Stimulated activated CD8-positive, alpha-beta memory T cell treated with anti-CD3 and anti-CD28 coated beads, Interleukin-7, amount 100 ng/mL, for 48 hours (primary cell): ENCODE measurements at places on chromosomes 3 and 15.
A peak's percentile ranks its signal among the peaks of the same experiment; 100 is the strongest.

- DNase-seq = no peak
Measured at GRCh38 chr3:46442576-46443530, 21.9 kb downstream of the LTF start.

- no peak for DNase-seq
Measured at GRCh38 chr3:9292516-9292915, 43.1 kb upstream of the SRGAP3 start.

GRCh38 chr3:12807601-12808359, 11.3 kb downstream of the CAND2 start:
- no peak for DNase-seq

- DNase-seq = no peak
Measured at GRCh38 chr15:71011503-71012155, 103.6 kb upstream of the THSD4 start.

DNA sequence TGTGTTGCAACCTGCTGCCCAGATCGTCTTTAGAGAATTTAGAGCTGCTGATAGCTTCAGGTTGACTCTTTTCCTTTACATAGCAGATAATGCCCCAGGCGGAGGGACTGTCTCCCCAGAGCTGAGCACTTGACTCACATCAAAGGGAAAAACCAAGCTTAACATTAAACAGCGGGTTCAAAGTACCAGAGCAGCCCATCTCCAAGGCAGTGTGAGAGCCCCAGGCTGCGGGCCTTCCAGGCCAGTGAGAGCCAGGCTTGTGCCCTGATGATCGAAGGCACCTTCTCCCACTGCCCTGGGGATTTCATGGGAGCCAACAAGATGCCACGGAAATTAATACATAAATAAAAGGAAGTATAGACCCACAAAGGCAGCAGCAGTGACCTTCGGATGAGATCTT, 275.6 kb downstream of the XXYLT1 start:
- DNase-seq = no peak

GRCh38 chr3:11698326-11699082, 54.8 kb upstream of the VGLL4 start:
- DNase-seq = no peak

DNA sequence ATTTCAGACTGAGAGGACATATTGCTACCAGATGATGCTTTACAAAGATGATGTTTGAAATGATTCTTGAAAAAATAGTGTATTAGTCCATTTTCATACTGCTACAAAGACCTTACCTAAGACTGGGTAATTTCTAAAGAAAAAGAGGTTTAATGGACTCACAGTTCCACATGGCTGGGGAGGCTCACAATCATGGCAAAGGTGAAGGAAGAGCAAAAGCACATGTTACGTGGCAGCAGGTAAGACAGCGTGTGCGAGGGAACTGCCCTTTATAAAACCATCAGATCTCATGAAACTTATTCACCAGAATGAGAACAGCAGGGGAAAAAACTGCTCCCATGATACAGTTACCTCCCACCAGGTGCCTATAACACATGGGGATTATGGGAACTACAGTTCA, 658.4 kb upstream of the CFAP20DC start:
- no peak for DNase-seq

GRCh38 chr3:63961891-63962290, 49.7 kb upstream of the SCAANT1 start:
- no peak for DNase-seq

GRCh38 chr3:140499114-140499757, 178.6 kb upstream of the TRIM42 start:
- no peak for DNase-seq

DNA sequence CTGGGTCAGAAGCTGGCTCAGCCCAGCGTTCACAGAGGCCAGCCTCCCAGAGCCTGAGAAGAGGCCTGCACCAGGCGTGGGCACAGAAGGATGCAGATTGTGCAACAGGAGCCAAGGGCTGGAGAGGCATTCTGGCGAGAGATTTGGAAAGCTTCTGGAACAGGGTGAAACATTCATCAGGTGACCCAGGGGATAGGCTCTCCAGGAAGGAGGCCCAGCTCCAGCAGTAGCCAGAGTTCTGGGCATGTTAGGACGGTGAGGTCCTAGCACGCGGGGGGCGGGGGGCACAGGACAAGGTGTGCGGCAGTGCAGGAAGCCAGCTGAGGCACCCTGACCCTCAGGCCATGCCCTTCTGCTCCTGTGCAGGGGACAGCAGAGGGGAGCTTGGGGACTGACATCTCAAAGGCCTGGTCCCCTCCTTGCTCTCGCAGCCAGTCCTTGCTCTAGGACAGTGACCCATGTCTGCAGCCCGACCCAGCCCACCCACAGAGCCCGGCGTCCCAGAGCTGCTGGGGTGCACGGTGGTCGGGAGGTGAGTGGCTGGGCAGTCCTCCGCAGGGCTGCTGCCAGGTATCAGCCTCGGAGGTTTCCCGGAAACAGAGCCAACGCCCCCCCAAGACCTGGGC, 111.7 kb upstream of the KLF13 start:
- no peak for DNase-seq

GRCh38 chr3:129514110-129514509, 14.3 kb upstream of the RHO start:
- DNase-seq = no peak

GRCh38 chr3:45188719-45189659, 37.1 kb downstream of the TMEM158 start:
- no peak for DNase-seq

DNA sequence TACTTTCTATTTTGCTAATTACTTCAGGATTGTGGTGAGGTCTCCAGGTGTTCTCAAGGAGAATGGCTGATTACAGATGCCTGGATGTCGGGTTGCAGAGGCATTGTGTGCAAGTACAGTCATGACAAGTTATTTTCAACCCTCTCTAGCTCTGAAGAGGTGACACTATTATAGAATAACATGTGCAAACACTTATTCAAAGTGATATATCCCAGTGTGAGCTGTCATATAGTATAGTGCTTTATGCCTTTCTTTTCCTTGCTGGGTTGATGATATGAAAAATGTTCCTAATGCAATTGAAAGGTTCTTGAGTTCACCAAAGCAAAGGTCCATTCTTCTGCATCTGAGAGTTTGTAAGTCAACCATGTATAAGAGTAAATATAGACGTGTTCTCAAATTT, 167.2 kb downstream of the SPATA16 start:
- DNase-seq = no peak

DNA sequence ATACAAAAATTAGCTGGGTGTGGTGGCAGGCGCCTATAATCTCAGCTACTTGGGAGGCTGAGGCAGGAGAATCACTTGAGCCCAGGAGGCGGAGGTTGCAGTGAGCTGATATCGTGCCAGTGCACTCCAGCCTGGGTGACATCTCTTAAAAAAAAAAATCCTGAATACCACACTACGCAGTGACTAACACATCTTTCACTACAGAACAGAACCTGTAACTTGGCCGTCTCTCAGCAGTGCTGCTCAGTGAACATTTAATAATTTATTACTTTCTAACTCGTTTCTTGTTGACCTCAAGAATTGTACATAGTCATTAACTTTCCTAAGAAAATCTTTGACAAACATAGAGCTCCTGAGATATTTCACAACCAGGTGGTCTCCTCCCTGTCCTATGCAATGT, 3.8 kb downstream of the GREM1 start:
- no peak for DNase-seq

DNA sequence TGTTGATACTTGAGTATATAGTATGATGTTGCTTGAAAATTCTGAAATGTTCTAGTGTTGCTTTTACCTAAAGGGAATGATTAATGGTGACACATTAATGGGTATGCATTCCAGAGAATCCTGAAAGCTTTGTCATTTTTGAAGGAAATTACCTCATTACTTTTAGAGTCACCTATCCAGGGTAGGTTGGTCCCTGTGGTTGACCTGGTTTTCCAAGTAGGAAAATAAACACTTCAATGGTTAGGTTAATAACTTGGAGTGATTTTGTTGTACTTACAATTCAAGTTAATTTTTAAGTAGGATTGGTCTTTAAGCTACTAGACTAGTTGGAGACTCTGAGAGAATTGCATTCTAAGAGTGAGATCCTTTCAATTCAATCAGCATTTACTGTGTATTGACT, 31.0 kb downstream of the MITF start:
- DNase-seq = no peak

DNA sequence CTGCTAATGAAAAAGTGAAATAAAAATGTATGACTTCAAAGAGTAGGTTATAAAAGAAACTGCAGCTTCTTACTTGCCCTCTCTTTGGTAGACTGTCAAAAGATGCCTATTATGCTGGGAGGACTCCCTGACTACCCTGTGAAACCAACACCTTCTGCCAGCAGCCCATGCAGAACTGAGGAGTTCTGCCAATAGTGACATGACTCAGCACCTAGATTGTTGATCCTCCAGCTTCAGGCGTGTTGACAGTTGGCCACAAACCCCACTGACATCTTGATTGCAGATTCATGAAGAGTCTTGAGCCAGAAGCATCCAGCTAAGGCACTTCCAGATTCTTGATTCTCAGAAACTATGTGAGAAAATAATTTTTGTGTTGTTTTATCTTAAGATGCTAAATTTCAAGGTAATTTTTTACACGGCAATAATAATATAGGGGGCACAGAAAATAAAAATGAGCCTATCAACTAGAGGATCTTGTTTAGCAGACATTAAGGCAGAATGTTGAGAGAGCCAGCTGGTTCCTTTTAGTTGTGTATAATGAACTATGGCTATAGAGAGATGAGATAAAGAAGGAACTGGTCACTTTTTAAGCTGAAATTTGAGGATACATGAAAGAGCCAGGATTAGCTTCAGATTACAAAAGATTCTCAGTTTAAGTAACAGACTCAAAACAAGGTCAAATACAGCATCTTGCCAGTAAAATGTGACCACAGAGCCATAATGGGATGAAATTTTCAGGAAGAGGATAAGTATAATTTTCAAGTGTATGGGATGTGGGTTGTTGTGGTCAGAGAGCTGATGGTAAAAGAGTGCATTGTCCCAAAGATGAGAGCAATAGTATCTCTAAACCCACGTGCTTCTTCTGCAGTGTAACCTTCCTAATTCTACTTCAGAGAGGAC, 588.7 kb upstream of the CBLB start:
- peak; percentile 5 for DNase-seq

DNA sequence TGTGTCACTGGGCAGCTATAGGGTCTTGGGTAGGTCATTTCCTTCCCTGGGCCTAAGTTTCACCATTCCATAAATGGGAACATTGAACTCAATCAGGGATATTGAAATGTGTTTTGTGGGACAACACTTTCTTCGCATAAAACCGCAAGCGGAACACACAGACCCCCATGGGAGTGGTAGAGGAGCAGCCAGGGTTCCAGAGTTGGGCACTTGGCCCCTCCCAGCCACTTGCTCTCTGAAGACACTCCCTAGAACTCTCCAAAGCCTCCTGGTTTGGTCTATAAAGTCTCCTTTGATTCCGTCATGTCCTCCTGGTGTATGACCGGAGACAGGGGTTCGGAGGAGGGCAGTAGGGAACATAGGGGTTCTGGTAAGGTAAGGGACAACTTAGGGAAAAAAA, 271.7 kb downstream of the UACA start:
- no peak for DNase-seq

DNA sequence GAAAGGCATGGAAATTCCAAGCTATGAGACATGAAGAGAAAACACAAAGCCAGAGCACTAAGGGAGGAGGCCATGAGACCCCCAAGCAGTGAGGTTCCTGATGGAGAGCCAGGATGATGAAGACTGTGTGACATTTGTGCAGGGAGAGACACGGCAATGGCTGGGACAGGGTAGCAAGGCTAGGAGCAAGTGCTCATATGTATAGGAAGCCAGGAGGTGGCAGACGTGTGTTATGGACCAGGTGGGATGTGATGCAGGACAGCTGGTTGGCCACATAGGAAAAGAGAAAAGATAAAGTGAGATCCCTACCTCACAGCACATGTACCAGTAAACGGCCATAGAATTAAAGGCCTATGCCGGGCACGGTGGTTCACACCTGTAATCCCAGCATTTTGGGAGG, 112.7 kb downstream of the APBA2 start:
- no peak for DNase-seq

DNA sequence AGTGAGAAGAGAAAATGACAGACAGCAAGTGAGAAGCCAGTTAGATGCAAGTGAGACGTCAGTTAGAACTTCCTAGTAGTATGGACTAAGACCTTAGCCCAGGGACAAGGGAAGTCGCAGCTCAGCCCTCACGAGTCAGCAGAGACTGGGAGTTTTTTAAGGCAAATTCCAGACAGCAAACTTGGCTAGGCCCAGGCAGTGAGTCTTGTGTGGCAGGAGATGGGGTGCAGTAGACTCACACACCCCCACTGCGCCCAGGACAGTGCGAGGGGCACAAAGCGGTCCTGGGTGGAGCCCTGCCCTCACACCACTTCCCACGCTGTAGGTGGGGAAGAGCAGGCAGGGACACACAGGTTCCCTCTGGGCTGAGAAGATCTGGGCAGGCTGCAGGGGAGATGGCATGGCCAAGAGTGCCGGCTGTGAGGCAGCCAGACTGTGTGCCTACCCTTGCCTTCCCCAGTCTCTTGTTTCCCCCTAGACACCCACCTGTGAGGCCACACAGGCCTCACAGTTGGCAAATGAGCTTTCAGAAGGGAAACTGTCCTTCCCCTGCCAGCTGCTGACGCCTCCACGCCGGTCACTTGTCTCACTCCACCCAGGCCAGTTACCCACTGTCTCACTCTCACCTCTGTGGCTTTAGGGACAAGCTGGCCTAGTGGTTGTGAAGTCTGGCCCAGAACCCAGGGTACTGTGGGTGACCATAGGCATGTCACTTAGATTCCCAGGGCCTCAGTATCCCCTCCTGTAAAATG, 13.7 kb upstream of the PRKCD start:
- DNase-seq = no peak

- no peak for DNase-seq
Measured at GRCh38 chr3:164458986-164459385, 619.3 kb downstream of the SI start.

GRCh38 chr15:93553167-93553935, 464.3 kb upstream of the RGMA start:
- DNase-seq = no peak

GRCh38 chr3:150371741-150372254, 36.3 kb upstream of the TSC22D2 start:
- DNase-seq = no peak

DNA sequence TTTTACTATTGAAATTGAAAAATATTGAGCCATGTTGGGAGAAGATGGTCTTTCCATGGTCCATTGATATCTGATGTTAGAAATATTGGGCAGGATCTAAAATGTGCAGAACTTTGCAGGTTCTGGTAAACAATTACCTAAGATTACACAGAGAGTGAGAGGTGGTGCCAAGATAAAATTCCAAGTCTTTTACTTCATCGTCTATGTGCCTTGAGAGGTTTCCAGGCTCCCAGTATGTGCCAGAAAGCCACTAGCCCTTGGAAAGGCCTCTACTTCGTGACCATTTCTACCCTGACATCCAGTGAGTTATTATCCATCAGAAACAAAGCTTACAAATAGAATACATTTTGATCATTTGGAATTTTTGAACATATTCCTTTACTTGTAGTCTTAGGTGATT, 27.6 kb downstream of the CD200 start:
- DNase-seq = no peak

GRCh38 chr3:79263423-79263822, 504.4 kb downstream of the ROBO1 start:
- DNase-seq = no peak

- no peak for DNase-seq
Measured at GRCh38 chr15:60751985-60752952, 273.3 kb upstream of the ICE2 start.

- no peak for DNase-seq
Measured at GRCh38 chr3:69129531-69129930, 7.1 kb upstream of the LMOD3 start.

- DNase-seq = no peak
Measured at GRCh38 chr3:46902188-46902631, 24.7 kb downstream of the PTH1R start.
